RKO (cell line): ENCODE measurements at places on chromosomes 7 and 10.
A peak's percentile ranks its signal among the peaks of the same experiment; 100 is the strongest.

DNA sequence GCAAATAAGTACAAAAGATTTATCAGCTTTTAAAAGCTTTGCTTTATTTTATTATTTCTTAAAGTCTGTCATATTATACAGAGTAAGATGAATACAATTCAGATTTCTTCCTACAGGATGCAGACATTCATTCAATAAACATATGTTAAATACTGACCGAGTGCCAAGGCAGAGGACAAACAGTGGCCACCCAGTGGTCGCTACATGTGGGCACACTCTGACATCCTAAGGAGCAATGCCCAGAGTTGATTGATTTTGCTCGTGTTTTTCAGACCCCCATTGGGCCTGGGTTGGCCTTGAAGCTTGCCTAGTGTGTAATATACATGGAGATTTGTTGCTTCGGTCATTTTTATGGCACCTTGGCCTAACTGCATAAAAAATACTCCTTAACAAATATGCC lies 201.2 kb downstream of the CCDC3 start:
- peak; percentile 43 for DNase-seq

GRCh38 chr7:35289376-35289775 lies 35.5 kb upstream of the TBX20 start:
- no peak for DNase-seq

- DNase-seq, result no peak
These were observed 26.1 kb downstream of the CREB3L2 start for GRCh38 chr7:137975768-137976167.

- no peak for DNase-seq
These were observed 14.5 kb downstream of the PYROXD2 start for GRCh38 chr10:98400482-98400881.

DNA sequence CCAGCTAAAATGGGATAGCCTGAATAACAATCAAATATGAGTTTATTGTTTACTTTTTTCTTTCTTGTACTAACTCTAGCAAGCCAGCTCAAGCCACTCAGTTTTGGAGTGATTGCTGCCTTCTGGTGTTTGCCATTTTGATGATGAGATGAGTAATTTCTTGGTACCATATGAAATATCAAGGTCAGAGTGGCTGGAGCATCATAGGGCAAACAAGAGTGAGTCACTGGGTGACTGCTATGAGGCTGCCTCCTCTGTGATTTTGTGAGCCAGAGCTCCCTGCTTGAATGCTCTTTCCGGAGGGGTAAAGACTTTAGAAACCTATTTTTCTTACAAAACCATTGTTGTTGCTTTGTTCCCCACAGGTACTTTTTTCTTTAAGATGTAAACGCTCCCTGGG lies 295.6 kb downstream of the PRKG1 start:
- DNase-seq, result peak; percentile 53

- peak; percentile 89 for DNase-seq
These were observed 254.6 kb downstream of the ANKRD30A start for GRCh38 chr10:37379991-37380390.

DNA sequence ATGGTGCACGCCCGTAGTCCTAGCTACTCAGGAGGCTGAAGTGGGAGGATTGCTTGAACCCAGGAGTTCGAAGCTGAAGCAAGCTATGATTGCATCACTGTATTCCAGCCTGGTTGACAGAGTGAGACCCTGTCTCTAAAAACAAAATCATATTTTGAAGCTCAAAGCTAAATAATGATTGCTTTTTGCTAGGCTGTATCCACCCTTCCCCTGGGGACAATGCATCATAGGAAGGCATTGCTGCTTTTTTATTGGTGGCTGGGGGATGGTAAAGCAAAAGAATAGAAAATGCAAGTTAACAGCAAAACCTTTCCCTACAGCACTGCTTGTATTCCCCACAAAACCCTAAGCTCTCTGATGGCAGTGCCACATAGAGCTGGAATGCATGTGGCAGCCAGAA lies 107.5 kb upstream of the WAC start:
- DNase-seq, result no peak

- no peak for DNase-seq
These were observed 10.6 kb downstream of the GPR146 start for GRCh38 chr7:1054861-1055450.
